ENCODE measurements at places on chromosomes 12 and 14.
A peak's percentile ranks its signal among the peaks of the same experiment; 100 is the strongest.

- no peak for DNase-seq
Measured at GRCh38 chr14:92481811-92482555, 31.6 kb upstream of the RIN3 start.

DNA sequence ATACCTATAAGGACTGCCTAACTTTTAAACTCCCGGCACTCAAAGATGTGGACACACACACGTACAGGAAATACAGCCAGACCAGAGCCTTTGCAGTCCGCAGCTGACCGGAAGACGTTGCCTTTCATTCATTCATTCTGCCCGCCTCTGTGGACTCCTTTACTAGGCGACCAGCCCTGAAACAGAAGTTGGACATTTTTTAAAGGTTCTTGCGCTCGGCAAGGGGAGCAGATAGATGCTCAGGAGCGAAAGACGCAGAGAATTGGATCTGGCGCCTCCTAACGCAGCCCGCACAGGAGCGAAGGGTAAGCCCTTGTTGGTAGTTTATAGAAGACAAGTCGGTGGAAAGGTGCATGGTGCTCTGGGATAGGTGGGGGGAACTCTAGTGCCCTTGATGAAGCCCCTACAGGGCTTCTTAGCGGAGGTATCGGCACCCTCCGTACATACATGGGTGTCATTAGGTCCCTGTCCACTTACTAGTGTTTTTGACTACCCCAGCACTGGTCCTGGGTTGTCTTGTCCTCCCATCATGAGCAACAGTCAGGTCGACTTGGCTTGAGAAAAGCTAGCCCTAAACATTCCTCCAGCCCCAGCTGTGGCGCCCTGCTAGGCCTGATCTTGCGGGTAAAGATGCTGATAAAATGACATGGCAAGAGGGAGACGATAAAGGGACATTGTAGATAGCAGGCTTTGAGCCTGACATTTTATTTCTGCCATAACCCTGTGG lies at the start of gene KDM2B:
TSS of gene KDM2B (minus strand) at position 65 of the 727 bp plus-strand sequence. CDS start 112 bp downstream, outside the sequence.
- DNase-seq, result no peak

GRCh38 chr12:80441921-80442320 lies 2.1 kb upstream of the PTPRQ start:
- no peak for DNase-seq

DNA sequence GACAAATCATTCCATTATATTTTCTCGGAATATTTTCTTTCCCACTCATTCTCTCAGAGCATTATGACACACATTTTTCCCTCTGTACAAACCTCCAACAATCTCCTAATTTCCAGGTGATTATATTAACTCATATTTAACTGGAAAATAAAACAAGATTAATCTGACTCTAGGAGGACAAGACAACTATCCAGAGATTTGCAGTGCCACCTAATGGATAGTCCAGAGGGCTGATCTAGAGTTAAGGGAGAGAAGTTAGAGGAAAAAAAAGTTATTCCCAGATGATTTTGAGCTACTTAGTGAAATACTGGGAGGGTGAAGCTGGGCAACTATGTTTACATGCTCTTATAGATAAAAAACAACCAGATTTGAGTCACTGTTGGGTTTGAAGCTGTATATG lies 161.7 kb downstream of the ALX1 start:
- peak; percentile 12 for DNase-seq

- no peak for DNase-seq
Measured at GRCh38 chr14:20684662-20685456, 499 bp downstream of the RNASE4 start.

- no peak for DNase-seq
Measured at GRCh38 chr12:101891462-101891971, 14.1 kb downstream of the DRAM1 start.

DNA sequence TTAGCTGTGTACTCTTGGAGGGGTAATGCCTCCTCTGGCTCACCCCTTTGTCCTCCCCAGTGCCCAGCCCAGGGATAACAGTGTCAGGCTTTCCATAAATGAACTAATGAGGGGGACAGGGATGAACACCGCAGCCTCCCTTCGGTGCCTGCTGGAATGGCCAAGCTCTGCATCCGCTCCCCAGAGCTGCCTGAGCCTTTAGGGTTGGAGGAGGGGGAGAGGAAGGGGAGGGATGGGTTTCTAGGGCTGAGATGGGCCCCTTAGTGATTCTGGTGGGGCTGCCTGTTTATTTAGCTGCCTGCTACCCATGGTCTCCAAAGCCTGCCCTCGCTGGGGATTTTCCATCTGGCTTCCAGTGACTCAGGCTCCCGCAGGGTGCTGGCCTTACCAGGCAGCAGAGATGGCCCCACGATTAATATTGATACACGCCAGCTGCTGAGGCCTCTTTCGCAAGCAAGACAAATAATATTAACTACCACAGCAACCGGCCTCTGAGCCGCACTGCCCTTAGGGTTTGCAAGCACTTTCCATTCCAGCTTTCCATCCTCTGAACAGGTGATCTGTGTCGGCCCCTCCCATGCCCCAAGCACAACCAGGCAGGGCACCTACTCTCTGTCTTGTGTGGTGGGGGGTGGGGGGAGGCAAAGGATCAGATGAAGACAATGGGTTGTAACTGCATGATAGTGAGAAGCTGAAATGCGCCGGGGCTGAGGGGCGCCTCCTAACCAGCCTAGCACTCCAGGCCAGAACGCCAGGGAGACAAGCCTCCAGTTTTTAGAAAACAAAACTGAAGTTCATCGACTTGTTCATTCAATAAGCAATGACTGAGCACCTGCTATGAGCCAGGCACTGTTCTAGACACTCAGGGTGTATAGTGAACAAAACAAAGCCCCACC lies 56.7 kb downstream of the C14orf132 start:
- peak; percentile 50 for DNase-seq

DNA sequence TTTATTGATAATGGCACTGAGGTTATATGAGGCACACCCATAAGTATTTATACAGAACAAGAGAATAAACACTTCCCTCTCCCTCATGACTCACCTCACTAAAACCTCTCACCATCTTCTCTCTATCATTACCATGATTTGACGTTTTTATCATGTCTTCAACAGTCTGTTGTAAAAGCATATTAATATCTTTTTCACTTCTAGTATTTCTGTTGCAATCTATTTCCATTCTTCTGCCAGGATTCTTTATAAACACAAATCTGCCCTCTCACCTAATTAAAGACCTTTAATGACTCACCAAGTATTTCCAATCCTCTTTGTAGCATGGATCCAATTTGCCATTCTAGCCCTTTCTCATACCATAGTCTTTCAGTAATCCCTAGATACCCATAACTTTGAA lies 527.7 kb downstream of the SLC16A7 start:
- DNase-seq, result no peak

GRCh38 chr14:43901911-43902673 lies 605.0 kb downstream of the FSCB start:
- no peak for DNase-seq

DNA sequence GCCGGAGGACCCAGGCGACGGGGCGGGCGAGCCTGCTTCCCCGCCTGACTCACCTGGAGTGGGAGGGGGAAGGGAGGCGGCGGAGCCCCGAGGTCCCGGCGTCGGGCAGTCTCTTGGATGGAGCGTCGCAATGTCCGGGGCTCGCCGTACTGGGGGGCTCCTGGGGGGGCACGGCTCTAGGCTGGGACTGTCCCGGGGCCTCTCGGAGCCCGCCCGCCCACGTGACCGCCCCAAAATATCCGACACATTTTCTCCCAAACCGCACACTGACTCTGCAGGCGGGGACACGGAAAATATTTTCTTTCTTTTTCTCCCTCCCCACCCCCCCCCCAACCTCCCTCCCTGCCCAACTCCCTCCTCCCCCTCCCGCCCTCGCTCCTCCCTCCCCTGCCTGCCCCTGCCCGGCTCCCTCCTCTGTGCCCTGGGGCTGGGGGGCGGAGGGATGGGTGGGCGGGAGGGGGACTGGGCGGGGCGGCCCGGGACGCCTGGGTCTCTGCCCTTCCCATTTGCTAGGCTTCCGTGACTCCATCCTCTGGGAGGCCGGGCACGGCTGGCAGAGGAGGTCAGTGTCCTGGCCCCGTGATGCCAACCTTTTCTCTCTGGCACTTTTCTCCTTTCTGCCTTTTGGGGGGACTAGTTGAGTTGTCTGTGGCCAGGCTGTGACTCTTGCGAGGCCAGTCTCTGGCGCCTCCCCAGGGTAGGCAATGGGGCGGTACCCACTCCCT lies at the start of gene RARG:
TSS of gene RARG (minus strand) at position 289 of the 725 bp plus-strand sequence. CDS start 4,664 bp downstream, outside the sequence.
- DNase-seq, result no peak

GRCh38 chr14:99425272-99425681 lies 55.4 kb downstream of the SETD3 start:
- DNase-seq, result peak; percentile 29

- DNase-seq, result no peak
Measured at GRCh38 chr14:59086241-59086882, 102.1 kb upstream of the DAAM1 start.

GRCh38 chr14:60311417-60311816 lies 62.4 kb downstream of the PPM1A start:
- no peak for DNase-seq

DNA sequence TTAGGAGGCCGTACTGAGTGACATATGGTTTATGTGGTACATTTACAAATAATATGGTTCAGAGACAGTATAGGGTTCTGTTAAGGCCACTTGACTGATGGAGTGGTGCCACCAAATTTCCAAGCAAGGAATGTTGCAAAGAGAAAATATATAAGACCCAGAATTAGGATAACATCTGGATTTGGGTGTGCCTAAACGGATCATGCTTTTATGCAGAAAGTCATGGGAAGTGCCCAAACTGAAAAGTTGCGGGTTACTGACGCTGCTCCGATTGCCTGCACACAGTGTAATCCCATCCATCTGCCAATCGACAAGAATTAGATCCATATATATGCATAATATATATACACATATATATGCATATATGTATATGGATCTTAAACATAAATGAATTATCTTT lies 138.4 kb upstream of the DCN start:
- no peak for DNase-seq

- DNase-seq, result no peak
Measured at GRCh38 chr12:90896164-90896563, 58.8 kb downstream of the CCER1 start.

GRCh38 chr12:132475304-132476037 lies 14.5 kb upstream of the FBRSL1 start:
- no peak for DNase-seq

- DNase-seq, result no peak
Measured at GRCh38 chr12:66082744-66083143, 47.8 kb downstream of the LLPH start.

DNA sequence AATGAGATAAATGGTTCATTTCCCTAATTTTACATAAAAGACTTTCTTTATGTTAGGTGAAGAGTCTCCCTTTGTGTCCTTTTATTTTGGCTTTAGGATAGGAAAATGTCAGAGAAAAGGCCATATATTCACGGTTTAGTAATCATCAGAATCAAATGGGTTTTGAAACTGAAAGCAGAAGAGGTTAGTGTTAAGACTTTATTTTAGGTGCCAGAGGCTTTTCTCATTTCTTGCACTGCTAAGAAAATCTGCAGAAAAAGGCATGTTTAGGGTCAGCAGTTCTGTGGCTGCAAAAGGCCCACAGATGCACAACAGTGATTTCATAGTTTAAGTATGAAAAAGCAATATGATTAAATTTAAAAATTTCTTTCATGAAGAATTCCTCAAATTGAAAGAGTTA lies 80.4 kb upstream of the SINHCAF start:
- DNase-seq, result no peak

- DNase-seq, result no peak
Measured at GRCh38 chr14:84826294-84826693, 703.6 kb upstream of the FLRT2 start.

- no peak for DNase-seq
Measured at GRCh38 chr12:101044512-101045059, 165.5 kb downstream of the SLC5A8 start.

- DNase-seq, result no peak
Measured at GRCh38 chr12:121628536-121628935, 2.2 kb downstream of the ORAI1 start.

- DNase-seq, result no peak
Measured at GRCh38 chr12:58648176-58648575, 272.1 kb downstream of the LRIG3 start.

- DNase-seq, result no peak
Measured at GRCh38 chr12:92899386-92900001, 29.6 kb downstream of the EEA1 start.

DNA sequence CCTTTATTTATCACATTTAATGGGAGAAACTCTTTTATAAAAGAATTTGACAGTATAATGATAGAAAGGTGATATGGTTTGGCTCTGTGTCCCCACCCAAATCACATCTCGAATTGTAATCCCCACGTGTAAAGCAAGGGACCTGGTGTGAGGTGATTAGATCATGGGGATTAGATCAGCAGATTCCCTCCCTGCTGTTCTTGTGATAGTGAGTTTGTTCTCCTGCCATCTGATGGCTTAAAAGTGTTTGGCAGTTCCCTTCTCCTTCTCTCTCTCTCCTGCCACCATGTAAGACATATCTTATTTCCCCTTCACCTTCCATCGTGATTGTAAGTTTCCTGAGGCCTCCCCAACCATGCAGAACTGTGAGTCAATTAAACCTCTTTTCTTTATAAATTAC lies 1110.3 kb downstream of the FLRT2 start:
- DNase-seq, result no peak

- DNase-seq, result no peak
Measured at GRCh38 chr14:74935360-74935680, 12.3 kb upstream of the RPS6KL1 start.

DNA sequence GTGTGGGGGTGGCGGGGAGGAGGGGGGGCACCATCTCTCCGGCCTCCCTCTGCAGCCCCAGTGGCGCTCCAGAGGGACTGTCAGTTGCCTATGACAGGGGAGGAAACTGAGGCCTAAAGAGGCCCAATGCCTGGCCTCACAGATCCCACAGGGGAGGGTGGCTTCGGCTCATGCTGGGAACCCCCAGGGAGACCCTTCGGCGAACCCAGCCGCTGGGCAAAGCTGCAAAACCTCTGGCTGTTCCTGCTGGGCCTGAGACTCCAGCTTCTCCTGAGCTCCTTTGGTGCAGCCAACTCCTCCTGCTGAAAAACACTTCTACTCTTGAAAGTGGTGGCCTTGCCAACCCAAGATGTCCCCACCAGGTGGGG lies 170.1 kb upstream of the RTL1 start:
- DNase-seq, result no peak

DNA sequence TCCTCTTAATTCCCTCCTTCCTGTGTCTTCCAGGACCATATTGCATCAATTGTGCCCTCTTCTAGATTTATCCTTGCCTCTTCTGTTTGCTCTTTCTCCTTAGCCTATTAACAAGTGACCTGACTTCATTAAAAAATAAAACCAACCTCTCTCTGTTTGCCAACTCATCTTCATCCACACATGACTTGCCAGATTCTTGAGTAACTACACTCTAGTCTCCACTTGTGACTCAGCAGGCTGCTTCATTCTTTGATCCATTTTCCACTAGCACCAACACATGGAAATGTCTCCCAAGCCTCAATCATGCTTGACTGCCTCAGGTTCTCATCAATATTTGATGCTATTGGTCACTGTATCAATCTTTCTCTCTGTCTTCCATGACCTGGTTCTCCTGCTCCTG lies 492.4 kb upstream of the TMPO start:
- no peak for DNase-seq

DNA sequence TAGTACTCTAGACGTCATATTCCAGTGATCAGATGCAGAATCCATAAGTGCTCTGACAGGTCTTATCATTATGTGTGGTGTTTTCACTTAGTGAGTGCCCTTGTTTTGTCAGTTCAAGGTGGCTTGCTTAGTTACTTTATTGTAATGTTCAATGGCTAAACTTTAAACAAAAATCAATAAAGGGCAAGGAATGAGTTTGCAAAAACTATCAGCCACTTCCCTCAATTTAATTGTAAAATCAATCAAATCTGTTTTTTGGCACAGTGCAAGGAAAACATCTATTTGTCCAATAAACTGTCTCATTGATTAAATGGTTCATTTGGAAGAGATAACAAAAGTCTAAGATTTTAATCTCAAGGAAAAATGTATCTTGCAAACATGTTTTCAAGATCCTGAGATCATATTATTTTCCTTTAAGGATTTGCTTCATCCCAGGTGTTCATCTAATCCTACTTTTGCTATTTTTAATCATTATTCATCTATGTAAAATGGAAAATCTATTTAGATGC lies 59.6 kb upstream of the EEA1 start:
- no peak for DNase-seq
